Mesothelial cell of epicardium (in vitro differentiated cells): ENCODE measurements at places on chromosomes 7 and 10. TPM values are rescaled to one million over a fixed set of nuclear protein-coding genes. Genes with fewer than 3 reads are reported as not detected.

Gene TET1
- total RNA-seq: 34.2 to 35.7 TPM (median 35.6 TPM) in 3 replicates

Gene EBLN1
- not detected in 3 replicates for total RNA-seq

Gene NACAD
- total RNA-seq: 9.2 to 11.4 TPM (median 10.3 TPM) in 3 replicates

DNA sequence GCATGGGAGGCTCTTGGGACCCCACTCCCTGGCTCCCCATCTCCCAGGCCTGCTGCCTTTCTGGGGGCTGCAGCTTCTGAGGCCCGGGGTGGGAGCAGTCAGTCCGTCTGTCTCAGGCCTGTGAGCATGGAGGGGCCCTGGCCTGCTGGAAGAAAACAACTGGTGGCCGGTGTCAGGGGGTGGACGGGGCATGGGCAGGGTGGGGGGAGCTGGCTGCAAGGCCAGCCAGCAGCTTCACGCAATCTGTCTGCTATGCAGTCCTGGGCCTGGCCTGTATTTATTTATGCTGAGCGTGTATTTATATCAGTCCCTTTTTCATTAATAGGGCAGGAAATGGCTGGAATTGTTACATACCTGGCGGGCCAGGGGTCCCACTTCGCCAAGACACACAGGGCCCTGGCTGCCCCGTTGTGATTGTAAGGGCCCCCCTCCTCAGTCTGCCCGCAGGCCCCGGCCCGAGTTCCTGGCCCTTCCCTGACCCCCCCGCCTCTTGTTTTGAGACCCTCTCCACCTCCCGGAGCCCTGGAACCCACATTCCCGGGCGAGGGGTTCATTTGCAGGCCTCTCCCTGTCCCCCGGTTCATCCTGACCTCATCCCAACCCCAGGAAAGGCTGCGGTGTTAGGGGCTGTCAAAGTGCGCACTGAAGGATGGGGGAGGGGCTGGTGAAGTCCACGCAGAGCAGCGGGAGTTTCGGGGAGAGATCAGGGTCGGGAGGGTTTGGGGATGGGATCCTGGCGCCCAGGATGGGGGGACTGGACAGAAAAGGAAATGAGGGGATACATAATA is 8.2 kb downstream of the TMEM270 start:
- no peaks in the 10 kb centered on the region for H3K36me3 ChIP-seq
- H3K27ac ChIP-seq: no peak overlapping the region
- no peak for DNase-seq
- H3K27me3 ChIP-seq: no peaks in the 10 kb centered on the region
- no peak overlapping the region for H3K4me3 ChIP-seq
- H3K4me1 ChIP-seq: peaks cover 12% of the 10 kb centered on the region

GRCh38 chr7:18808026-18808425 is 309.4 kb downstream of the TWIST1 start:
- H3K4me3 ChIP-seq: no peak overlapping the region
- H3K4me1 ChIP-seq: peaks cover 21% of the 10 kb centered on the region
- no peak for DNase-seq
- no peak overlapping the region for H3K27ac ChIP-seq
- H3K27me3 ChIP-seq: no peaks in the 10 kb centered on the region
